Keratinocyte (primary cell): ENCODE measurements at places on chromosomes 1 and 21.

DNA sequence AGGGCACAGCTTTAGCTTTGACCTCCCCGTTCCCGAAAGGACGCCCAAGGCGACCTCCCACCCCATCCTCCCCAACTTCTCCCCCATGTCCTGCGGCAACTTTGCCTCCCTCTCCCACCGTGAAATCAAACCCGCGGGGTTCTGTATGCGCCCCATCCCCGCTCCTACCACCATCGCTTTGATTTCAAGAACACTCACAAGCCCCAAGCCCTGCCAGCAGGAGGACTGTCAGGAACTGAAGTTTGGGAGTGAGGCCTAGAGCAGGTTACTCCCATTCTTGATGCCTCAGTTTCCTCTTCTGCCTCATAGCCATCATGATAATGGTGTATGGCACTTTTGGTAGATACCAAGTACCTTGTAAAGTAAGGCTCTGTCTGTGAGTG, 2.3 kb downstream of the PTPRU start:
- no peak for DNase-seq

- no peak for DNase-seq
Observed at GRCh38 chr1:22619252-22619651, 17.2 kb upstream of the C1QA start.

GRCh38 chr1:178933709-178934490, 63.0 kb upstream of the ANGPTL1 start:
- DNase-seq, result no peak

DNA sequence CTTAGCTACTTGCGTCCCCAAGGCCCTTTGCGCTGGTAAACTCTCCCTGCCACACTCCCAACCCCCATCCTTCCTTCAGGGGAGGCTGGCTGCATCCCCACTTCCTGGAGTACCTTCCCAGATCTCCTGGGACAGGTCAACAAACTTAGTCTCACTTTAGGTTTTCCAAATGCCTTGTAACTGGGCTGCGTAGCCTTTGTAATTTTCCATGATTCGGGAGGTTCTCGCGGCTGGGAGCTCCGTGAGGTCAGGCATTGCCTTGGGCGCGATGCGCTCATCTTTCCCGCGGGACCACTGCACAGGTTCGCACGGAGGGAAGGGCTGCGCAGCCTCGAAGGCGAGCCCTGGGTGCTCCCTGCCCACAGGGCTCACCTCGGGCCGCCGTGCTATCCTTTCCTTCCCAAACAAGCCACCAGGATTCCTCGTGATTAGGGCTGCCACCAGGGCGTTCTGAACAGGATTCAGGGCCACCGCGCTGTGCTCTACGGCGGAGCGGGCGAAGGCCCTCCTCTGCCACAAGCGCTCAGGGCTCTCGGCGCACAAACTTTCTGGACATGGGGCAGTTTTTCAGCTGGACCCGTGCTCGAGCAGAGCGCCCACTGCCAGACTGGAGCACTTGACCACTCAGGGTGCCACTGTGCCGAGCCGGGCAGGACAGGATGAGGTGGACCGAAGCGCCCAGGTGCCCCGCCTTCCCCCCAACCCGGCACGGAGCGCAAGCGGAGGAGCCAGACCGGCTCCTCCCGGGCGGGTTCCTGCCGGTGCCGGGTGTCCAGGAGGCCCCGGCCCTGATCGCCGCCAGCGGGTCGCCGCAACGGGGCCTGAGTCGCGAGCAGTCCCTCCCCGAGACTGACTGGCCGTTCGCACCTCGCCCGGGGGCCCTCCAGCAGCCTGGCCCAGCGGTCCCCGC, 1.1 kb downstream of the TMPRSS2 start:
- DNase-seq, result no peak

DNA sequence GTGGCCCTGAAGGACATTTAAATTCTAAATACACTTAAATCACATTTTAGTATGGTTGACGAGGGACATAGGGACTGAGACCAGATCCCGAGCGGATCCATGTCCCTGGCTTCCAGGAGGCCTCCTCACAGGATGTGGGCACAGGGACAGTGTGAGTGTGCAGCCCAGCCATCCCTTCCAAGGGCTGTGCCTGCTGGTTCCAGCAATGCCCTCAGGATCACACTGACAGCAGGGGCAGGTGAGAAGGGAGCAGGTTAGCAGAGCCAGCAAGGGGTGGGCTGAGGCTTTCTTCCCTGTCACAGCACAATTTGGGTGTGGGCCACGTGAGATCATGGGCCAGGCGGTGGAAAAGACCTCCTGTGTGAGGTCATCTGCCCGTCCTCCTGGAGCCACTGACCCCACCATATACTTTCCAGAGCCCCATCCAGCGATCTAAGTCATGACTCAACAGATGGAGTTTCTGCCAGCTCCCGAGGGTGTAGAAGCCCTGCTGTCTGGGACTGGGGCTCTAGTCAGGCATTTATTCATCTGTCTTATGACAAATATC, 37.0 kb upstream of the PRSS38 start:
- DNase-seq, result no peak

DNA sequence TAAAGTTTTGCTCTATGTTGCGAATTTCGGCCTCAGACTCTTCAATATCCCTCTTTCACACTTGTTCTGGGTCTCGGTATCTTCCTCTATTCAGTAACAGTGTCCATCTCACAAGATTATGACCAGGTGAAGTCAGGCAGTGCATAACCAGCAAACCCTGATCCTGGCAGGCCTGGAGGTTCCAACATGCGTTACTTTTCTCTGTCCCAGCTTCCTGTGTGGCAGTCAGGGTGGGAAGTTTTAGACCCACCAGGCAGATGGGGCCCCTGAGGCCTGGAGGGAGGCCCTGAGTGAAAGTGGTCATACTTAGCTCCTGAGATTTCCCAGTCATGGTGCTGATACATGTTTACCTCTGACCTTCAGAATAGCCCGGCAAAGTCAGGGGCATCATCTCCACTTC, 5.1 kb downstream of the TMEM61 start:
- no peak for DNase-seq

GRCh38 chr1:168512864-168513595, 30.8 kb downstream of the XCL2 start:
- no peak for DNase-seq
